ENCODE measurements at places on chromosomes 2 and 18.
A peak's percentile ranks its signal among the peaks of the same experiment; 100 is the strongest.

- no peak for DNase-seq
These were observed 227.7 kb downstream of the GPD2 start for GRCh38 chr2:156663757-156664409.

GRCh38 chr2:1606046-1606400, 138.3 kb downstream of the PXDN start:
- no peak for DNase-seq

DNA sequence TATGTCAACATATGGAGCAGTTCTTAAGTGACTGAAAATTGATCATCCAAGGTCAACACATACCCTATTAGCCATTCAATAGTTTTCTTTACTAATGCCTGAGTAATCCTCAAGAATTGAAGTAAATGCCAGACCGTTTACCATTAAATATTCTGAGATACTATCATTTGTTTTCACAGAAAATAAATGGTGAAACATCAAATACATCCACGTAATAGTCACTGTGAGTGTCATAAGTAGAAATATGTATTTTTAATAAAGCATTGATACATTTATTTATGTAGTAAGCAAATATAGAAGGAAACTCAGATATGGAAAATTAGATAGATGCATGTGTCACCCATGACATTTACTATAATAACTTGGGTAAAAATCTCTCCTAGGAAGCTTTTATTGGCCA, 927.8 kb upstream of the NRXN1 start:
- DNase-seq: no peak

DNA sequence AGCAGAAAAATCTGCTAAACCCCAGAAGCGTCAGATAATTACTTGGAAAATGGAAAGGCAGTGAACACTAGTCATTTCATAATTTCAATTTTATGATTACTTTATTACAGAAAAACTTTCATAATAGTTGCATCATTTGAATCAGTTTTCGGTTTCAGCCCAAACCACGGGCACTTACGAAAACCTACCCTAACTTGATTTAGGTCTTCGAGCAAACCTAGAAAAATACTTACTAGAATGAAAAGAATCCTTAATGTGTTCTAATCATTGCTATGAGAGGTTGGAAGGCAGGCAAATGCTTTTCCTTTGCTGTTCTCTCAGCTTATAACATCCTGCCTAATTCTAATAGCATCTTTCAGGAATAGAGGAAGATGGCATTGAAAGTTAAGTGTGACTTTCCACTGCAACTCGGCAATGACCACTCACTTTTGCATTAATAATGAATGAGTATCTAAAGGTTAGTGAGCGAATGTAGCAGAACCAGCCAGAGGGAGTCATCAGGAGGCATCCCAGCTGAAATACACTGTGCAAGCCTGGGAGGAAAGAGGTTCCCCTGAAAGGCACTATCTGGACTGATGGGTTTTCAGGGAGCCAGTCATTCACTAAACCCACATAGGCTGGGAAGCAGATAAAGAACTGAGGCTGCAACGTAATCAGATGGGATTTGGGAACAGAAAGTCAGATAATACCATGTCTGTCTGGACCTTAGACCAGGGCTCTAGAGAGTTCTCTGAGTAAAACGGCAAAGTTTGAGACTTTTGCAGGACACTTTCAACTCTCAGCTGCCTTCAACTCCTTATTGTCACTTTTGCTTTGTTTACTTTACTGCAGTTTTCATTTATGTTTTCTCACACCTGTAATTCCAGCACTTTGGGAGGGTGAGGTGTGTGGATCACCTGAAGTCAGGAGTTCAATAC, 520.8 kb downstream of the RNF144A start:
- DNase-seq: no peak

GRCh38 chr2:70552501-70553333, 909 bp downstream of the TGFA start:
- DNase-seq: peak; percentile 9

GRCh38 chr2:214781226-214781625, 28.3 kb downstream of the BARD1 start:
- no peak for DNase-seq

GRCh38 chr18:63112706-63113105, 206.9 kb downstream of the BCL2 start:
- no peak for DNase-seq

GRCh38 chr2:134127496-134127895, 126.4 kb upstream of the MGAT5 start:
- DNase-seq: peak; percentile 52

DNA sequence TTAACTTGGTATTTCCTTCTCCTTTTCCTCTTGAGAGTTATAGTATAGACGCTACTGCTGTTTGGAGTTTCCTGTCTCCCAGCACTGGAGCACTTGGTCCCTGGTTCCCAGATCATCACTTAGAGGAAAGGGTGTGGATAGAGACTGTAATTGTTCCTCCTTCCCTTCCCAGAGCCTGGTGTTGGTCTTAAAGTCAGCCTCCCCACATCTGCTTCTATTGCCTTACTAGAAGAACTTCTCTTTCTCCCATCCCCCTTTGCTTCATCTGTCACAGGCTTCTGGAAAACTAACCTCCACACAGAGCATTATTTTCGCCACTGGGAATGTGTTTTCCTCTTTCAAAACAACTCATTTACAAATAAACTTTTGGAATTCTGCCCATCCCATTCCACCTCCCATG, 131.0 kb downstream of the CCDC85A start:
- DNase-seq: no peak

DNA sequence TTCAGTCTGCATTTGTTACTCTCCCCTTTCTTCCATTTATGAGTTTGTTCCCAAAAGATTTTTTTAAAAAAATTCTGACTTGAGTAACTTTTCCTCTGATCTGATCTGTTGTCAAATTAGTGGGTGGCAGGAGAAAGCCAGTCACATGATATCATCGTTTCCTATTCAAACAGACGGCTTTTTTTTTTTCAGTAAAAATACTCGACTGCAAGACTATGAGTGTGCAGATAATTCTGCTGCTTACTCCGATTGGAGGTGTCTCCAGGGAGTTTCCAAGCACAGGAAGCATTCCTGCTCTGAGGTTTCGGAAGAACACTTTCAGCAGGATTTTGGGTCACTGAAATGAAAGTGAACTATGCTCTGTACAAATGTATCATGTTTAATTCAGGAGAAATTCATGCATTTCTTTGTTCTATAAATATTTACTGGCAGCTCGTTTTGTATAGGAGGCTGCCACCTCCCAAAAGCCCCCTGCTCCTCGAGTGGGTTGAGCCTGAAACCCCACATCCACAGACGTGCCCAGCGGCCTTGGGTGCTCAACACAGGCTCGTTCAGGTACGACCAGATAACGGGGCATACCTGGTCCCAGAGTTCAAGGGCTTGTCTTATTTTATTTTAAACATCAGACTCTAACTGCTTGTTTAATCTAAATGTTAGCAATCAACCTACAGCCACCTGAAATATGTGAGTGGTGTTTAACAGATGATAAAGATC, 126.9 kb upstream of the ZNF516 start:
- no peak for DNase-seq

DNA sequence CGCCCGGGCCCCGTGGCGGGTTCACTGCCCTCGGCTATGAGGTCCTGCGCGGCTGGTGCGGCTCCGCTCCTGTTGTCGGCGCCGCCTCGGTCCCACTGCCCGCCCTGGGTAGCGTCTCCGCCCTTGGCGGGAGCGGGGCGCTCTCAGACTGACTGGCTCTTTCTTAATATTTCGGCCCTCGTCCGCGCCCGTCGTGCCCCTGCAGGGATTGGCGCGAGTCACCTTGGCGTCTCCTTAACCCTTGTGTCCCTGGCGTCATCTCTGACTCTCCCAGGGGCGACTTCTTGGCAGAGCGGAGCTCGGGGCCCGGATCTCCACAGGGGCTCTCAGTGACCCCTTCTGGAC, 1.3 kb downstream of the PTMA start:
- peak; percentile 41 for DNase-seq

DNA sequence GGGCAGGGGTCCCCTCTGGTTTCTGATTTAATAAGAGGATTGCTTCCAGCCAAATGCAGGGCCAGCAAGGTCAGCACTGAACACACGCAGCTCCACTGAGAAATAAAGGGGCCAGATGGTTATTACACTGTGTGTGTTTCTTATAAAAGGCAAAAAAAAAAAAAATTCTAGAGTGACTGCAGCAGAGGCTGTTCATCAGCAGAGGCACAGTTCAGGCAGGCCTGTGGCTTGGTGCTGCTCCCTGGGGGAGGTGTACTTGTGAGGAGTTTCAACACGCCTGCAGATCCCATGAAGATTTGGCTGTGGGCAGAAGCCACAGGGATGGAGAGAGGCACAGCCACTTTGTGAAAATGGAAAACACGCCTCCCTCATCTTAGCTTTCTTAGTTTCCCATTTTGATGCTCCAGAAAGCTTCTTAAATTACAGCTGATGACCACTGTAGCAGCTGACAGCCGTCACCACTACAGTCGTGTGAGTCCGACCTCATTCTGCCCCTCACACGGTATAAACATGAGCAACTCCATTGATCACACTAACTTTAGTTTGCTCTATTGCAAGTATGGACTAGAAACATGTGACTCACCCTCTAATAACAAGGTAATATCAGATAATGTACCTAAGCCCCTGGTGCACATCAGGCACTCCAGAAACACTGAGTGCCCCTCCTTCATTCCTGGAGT, 726.5 kb upstream of the RAB6C start:
- DNase-seq: no peak

DNA sequence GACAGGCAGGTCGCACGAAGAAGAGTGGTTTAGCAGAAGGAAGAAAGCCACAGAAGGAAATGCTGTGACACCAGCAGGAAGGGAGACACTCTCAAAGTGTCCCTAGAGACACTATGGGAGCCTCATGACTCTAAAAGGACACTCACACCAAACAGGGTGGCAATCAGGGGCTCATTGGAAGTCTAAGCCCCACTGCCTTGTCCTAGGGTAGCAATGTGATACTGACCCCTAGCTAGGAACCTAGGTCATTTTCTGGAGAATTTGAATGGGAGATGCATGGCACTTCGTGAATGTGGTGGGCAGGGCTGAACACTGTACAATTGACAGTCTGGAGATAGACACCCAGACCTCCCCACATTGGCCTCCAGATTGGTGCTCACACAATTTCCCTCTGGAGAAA, 385.0 kb downstream of the EIPR1 start:
- no peak for DNase-seq

DNA sequence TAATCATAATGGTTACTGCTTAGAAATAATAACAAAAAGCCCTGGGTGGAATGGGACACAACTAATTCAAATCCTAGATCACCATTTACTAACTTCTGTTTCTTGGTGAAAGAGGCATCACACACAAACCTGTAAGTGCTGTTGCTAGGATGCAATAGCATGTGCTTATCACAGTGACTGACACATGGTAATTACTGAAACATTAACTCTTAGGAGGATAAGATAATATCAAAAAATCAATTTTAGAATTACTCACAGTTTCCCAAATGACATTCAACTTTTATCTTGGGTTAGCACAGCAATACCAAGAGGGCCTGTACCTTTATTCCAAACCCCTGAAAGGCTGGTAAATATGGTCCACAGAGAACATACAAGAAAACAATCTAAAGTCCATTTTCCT, 69.1 kb downstream of the MBOAT2 start:
- DNase-seq: no peak

DNA sequence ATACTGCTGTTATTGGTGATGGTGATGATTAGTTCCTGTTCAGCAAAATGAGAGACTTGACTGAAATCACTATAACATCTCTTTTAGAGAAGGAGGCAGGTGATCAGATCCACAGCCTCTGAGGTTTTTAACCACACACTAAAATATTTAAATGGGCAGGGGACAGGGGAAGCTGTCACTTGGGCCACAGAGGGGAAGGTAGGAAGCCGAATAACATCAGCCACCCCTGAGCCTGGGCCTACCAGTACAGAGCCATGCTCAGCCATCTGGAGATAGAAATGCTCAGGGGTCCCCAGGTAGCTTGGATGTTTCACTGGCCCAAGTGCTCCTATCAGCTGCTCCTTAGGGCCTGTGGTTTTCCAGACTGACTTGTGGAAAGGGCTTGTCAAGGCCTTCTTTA, 122.3 kb downstream of the MRO start:
- no peak for DNase-seq

GRCh38 chr2:27171351-27171848, 22.6 kb downstream of the TCF23 start:
- no peak for DNase-seq

DNA sequence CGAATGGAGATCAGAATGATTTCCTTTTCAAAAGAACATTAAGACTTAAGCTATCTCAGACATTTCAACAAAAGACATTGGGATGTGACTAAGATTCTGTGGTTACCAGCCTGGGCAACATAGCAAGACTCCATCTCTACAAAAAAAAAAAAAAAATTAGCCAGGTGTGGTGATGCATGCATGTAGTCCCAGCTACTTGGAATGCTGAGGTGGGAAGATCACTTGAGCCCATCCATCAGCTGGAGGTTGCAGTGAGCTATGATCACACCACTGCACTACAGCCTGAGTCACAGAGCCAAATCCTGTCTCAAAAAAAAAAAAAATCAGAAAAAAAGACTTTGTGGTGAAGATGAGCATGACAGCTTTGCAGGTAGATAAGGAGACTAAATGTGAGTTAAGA, 12.8 kb downstream of the RNF103 start:
- no peak for DNase-seq

DNA sequence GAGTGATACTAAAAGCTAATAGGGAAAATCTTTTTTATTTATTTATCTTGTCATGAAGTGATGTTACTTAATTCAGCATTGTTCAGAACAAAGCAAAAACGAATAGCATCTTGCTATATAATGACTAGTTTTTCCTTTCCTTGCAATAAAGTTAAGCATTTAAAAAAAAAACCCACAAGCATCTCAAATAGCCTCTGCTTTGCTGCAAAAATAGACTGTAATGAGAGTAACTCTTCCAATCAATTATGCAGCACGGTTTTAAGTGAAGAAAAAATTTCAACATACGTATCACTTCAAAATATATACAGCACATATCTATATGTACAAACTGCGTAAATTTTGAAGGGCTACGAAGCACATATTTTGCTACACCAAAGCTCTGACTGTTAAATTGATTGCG, 153.3 kb upstream of the VRK2 start:
- no peak for DNase-seq

Data from activated CD4-positive, alpha-beta T cell treated with anti-CD3 and anti-CD28 coated beads, Interleukin-2, amount 50 U/mL, for 1 hour (primary cell).